ENCODE measurements at places on chromosomes 4 and X. TPM values are rescaled to one million over a fixed set of nuclear protein-coding genes. Genes with fewer than 3 reads are reported as not detected.

Gene CTAG2
- total RNA-seq: not detected

Gene GLOD5
- not detected for total RNA-seq

Gene ABCE1
- total RNA-seq: 70.7 TPM

DNA sequence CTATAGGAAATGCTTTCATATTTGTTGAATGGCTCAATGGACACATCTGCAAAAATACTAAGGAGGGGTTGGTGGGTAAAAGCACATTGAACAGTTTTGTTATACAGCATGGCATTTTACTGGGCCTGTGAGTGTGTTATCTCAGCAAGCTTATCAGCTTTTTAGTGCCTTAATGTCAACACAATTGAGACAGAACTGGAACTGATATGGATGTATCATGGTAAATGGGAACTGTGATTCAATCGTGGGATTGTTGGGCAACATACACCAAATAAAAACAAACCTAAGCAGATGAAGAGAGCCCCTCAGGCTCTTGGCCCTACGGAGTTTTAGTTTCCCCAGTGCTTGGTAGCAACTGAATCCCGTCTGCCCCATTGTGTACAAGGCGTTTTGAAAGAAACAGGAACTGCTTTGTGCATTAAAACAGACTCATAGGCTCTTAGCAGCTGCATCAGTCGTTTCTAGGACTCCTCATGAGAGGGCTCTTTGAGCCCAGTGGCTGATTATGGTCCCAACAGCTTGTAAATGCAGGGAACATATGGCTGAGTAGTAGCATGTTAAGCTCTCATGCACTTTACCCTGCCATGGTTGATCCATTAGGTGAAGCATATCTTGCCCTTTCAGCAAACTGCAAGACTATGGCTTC, 7.3 kb downstream of the GPR119 start:
- no peak overlapping the region for H3K27ac ChIP-seq
- H3K4me3 ChIP-seq: no peak overlapping the region
- peaks cover 2% of the 10 kb centered on the region for H3K36me3 ChIP-seq

DNA sequence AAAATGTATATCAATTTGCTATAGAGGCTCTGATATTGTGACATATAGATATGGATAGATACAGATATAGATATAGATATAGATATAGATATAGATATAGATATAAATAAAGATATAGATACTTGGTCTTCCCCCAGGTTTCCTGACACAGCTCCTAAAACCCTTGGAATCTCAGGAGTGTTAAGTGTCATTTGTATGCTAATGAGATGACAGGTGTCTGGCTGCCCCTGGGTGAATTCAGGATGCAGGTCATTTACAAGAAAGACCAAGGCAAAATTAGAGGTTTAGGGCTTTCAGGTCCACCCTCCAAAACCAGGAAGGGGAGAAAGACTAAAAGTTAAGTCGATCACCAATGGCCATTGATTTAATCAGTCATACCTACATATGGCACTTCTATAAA, 1034.8 kb downstream of the PDHA2 start:
- no peaks in the 10 kb centered on the region for H3K27me3 ChIP-seq
- DNase-seq: no peak
- H3K4me1 ChIP-seq: no peaks in the 10 kb centered on the region
- no peaks in the 10 kb centered on the region for H3K36me3 ChIP-seq
- no peak overlapping the region for H3K4me3 ChIP-seq

DNA sequence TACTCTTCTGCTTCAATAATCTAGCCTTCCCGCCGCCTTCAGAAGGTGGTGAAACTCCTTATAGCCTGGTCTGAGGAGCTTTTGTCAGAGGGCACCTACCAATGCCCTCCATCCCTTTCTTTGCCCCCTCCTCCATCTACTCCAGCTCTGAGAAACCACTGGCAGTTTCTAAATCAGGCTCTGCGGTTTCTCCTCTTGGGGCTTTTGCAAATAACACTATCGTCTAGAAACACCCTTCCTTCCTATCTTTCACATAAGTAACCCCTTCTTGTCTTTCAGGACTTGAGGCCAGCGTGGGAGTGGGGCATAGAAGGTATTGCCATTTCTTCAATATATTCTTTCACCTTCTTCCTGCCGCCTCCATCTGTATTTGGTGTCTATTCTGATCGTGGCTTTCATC, 1.2 kb upstream of the EFHC2 start:
- no peaks in the 10 kb centered on the region for H3K27me3 ChIP-seq
- H3K4me1 ChIP-seq: no peaks in the 10 kb centered on the region
- no peak for DNase-seq
- no peak overlapping the region for H3K27ac ChIP-seq
- H3K4me3 ChIP-seq: no peak overlapping the region
- no peaks in the 10 kb centered on the region for H3K36me3 ChIP-seq

DNA sequence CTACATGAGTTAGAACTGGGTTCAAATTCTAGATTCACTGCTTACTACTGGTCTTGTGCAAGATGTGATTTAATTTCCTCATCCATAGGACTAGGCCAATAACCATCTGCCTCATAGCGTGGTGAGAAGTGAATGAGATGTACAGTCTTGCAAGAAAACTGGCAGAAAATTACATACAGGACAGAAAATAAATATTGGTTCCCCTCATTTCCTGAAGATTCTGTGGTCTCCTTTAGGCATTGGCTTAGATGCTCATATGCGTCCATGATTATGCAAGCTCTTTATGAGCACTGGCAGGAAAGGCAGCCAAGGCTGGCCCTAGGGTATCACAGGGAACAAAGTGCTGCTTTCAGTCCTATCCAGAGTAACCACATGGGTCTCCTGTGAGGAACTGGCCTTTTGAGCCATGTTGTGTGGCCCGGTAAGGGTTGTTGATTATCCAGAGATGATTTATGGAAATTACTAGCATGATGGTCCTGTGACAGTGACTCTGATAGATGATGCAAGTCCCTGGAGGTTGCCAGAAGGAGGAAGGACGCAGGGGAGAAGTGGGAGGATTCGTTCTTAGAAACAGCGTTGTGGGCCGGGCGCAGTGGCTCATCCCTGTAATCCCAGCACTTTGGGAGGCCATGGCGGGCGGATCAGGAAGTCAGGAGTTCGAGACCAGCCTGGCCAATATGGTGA, 9.9 kb upstream of the MOB1B start:
- no peaks in the 10 kb centered on the region for H3K27me3 ChIP-seq
- H3K27ac ChIP-seq: no peak overlapping the region
- no peak for DNase-seq
- no peak overlapping the region for H3K4me3 ChIP-seq
- H3K4me1 ChIP-seq: no peaks in the 10 kb centered on the region

DNA sequence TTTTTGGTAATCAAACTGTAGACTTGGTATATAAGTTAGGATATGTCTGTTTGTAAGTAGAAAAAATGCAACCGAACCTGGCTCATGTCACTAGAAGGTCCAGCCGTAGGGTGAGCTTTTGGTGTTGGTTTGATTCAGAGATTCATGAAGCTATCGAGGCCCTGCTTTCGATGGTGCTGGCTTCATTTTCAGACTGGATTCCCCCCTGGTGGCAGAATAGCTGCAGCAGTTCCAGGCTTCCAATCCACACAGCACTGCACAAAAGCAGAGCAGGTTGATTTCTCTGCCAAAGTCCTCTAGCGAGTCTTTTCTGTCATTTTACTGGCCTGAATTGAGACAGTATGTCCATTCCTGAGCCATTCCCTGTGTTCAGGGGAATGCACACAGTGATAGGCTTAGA, 33.1 kb downstream of the PDK3 start:
- no peak overlapping the region for H3K27ac ChIP-seq
- peaks cover 3% of the 10 kb centered on the region for H3K4me1 ChIP-seq
- no peak for DNase-seq
- H3K36me3 ChIP-seq: no peaks in the 10 kb centered on the region

GRCh38 chrX:40094041-40094899, 3.5 kb downstream of the BCOR start:
- H3K36me3 ChIP-seq: no peaks in the 10 kb centered on the region
- H3K4me3 ChIP-seq: peak overlapping the region; percentile 59
- no peak overlapping the region for H3K27ac ChIP-seq
- DNase-seq: no peak
- H3K4me1 ChIP-seq: peaks cover 17% of the 10 kb centered on the region
- H3K27me3 ChIP-seq: no peaks in the 10 kb centered on the region

GRCh38 chr4:157075811-157076577, at the start of gene GLRB:
Gene GLRB, plus strand, starts transcription at chr4:157076150. Its CDS starts 1,875 bp downstream, at chr4:157078025.
- peak within 1 kb of the TSS; percentile 39 for H3K27ac ChIP-seq
- no peaks in the 10 kb centered on the region for H3K36me3 ChIP-seq
- DNase-seq: no peak
